ENCODE measurements at places on chromosomes 5 and 9. TPM values are rescaled to one million over a fixed set of nuclear protein-coding genes. Genes with fewer than 3 reads are reported as not detected.

Gene BAAT
- not detected for total RNA-seq

Gene IL7R
- 10.4 TPM for total RNA-seq

Gene GNAQ
- 115 TPM for total RNA-seq

Gene HAVCR2
- 2.1 TPM for total RNA-seq

DNA sequence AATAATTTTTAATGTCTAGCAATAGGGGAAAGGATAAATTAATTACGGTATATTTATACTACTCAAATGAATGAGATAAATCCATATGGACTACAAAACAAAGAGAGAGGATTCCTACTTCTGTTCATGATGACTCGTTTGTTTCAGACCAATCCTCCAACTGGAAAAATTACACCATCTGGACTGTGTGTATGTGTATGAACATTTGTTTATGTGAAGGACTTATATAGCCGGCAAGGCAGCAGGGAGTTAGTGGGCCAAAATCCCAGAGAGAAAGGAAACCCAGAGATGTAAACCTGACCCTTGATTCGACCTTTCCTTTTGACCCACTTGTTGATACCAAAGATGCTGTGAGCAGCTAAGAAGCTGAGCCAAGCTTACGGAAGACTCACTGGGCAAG, 20.1 kb downstream of the PDE6A start:
- DNase-seq = no peak

DNA sequence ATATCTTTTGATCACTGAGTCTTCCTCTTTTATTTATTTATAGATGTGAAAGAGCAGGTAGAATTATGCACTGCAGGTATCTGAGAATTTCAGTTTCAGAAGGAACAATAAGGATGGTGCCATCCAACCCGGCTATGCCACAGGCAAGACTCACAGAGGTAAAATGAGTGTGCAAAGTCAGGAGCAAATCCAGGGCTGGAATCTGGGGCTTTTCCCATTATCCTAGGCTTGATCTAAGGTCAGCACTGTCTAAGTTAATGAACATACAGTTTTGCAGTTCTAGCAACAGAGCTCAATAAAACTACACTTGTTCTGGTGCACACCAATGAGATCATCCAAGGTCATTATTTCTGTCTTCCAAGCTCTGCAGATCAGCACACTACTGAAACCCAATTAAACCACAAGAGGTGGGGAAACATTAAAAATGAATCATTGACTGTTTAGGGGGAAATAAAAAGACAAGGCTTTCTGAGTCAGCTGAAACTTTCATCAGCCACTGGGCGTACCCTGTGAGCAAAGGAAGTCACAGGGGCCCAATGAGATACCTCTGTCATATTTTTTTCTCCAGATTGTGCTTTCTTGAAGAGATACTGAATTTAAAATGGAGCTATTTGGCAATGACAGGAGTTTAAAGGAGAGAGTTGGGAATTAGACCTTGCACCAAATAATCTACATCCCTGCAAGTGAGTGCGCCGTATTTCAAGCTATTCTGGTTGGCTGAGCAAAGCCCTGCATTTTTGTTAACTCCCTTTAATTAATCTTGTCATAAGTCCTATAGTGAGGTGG, 662.2 kb upstream of the ZNF608 start:
- no peak for DNase-seq

DNA sequence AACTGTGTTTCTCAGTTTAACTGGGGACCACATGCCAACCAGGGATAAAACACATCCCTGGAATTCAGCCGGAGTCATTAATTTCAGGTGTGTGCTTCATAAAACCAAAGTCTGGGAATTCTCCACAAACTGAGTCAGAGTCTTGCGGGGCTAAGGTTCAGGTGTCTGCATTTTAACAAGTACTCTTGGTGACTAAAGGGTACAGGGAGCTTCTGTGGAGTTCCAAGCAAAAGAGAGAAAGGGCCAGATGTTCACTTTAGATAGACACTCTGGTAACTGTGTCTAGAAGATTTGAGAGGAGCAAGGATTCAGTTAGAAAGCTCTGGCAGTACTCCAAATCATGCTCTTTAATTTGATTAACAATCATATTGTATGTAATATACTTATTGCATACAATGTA, 4.0 kb downstream of the NADK2 start:
- no peak for DNase-seq

DNA sequence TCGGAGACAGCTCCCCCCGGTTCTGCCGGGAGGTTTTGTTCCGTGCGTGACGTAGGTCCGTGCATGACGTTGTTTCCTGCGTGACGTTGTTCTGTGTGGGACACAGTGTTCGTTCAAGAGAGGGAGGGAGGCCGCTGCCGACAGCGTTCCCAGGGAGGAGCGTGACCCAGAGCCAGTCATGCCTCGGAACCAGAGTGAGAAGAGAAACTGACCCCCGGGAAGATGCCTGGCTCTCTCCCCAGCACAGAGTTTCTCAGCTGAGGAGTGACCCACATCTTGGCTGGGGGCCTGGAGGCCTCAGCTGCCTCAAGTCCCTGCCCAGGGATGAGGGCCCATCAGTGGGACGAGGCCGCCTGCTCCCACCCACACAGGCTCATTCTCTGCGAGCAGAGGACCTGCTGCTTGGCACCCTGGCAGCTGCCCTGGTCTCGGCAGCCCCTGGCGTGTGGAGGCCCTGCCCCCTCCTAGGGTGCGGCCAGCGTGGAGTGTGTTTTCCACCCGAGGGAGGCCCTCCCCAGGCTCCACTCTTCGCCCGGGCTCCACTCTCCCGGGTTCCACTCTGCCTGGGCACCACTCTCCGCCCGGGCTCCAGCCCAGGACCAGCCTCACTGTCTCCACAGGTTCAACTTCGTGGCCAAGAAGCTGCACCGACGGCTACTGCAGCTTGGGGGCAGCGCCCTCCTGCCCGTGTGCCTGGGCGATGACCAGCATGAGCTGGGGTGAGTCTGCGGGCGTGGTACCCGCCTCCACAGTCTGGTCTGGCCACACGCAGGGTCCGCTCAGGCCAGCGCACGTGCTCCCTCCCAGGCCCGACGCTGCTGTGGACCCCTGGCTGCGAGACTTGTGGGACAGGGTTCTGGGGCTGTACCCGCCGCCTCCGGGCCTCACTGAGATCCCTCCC, 7.9 kb downstream of the NDOR1 start:
- DNase-seq = no peak

DNA sequence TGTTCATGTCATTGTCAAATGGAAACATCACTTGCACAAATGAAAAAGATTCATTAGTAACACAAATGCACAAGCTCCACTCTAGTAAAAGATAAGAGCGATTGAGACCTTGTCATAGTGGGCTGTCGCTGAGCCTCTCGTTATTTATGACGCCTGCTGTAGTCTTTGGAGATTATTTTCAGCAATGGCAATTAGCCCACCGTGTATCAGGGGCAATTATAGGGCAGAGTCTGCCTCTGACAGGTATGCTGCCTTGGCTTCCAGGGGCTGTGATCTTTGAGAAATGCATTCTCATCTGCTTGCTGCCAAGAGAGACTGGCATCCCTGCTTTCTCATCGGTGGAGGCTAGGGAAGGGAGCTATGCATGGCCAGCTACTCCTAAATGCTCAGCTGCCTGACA, 426.8 kb upstream of the CLINT1 start:
- no peak for DNase-seq

Data from mucosa of descending colon (tissue), 3 donors.